T-helper 17 cell (primary cell): ENCODE measurements at places on chromosomes 4 and X.

GRCh38 chrX:150967786-150968185 lies 15.3 kb upstream of the HMGB3 start:
- no peak for DNase-seq

DNA sequence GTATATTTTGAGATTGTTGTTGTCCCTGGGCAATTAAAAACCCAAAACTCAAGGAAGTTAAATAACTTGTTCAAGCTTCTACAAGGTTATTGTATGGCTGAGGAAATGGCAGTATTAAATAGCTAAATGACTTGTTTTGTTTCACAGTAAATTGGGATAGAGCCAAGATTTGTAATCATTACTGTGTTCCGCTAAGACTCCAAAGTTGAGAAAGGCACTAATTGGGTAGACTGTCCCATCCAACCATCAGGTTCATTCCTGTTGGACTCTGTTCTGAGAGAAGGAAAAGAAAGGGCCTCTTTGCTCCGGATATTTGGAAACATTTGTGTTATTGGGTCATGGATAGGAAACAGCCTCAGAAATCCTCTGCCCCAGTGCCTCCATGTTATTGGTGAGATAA lies 82.2 kb downstream of the DCLK2 start:
- no peak for DNase-seq

DNA sequence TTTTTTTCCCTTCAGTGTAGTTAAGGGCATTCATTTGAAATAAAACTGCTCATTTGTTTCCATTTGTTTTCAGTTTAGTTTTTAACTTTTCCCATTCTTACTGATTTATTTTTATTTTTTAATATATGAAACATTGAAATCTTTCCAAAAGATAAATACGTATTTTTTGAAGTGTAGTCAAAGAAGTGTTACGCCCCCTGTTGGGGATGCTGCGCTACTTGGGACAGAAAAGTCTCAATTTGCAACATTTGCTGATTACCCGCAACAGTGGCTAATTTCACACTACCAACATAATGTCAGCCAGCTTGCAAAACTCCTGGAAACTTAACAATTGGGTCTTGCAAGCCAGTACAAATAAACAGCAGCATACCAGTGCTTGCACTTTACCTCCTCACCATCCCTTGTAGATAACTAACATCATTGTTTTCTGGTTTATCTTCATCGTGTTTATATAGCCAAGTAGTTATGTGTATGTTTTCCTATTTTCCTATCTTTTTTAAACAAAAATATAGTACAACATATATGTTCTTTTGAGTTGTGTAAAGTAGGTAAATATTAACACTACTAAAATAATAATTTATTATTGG lies 158.6 kb downstream of the STPG2 start:
- DNase-seq = no peak

DNA sequence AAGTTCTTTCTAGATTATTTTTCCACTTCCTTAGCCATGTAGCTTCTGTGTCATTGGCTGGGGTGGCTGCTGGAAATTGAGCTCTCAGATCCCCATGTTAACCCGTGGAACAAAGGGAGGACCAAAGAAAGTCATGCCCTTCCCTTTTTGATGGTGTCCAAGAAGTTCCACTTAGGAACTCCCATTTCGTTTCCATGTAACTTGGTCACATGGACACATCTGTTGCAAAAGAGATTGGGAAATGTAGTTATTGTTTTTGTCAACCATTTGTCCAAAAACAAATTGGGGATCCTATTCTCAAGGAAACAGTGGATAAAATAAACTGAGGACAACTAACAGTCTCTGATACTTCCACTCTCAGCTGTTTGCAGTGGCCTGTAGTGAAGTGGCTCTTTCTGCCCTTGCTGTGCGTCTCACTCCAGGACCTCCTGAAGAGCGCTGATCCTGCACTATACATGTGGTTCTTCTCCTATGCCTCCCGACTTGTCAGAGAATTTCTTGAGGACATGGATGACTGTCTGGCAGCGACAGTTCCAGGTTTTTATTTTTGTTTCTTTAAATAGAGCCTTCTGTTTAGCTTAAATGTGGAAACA lies 125.3 kb upstream of the LNX1 start:
- no peak for DNase-seq

GRCh38 chrX:10654960-10655359 lies 34.6 kb upstream of the MID1 start:
- no peak for DNase-seq

DNA sequence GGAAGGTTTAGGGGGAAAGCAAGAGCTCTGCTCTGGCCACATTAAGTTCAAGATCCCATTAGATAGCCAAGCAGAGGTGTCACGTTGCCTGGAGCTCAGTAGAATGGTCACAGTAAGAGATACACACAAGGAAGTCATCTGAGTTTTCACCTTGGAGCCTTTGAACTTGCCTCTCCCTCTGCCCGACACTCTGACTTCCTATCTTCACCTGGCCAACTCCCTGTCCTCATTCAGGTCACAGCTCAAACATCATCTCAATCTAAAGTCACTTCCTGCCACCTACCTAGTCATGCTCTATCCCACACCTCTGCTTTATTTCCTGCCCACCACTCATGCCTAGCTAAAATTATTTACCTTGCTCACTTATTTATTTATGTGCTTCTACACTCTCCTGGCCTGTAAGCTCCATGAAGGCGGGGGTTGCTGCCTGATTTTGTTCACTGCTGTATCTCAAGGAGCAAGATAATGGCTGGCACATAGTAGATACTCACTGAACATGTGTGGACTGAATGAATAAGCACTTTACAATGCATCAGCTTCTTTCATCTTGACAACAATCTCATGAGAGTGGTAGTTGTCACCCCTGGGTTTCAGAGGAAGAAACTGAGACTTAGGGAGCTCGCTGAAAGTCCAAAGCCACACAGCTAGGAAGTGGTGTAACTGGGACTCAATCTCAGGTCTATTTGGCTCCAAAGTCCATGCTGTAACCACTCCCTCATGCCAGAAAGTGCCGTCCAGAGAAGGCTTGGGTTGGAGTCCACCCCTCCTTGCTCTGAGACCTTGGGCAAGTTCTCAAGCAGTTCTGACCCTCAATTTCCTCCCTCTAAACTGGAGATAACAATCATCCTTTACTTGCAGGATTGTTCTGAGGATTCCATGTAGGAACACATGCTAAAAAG lies 40.3 kb downstream of the EFNB1 start:
- no peak for DNase-seq

DNA sequence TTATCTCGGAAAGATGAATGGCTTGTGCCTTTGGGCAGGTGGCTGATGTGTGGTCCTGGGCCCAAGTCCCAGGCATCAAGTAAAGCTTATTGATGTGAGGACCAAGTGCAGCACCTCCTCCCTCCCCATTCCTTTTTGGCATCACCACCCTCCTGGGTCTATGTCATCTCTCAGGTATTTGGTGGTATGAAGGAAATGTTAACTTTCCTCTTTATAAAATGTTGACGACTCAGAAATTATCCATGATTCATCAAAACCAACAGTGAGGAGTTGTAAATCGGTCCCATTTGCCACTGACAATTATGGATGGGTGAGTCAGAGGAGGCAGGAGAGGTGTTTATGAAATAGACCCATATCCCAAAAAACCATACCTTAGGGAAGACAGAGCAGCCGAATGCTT lies 229.4 kb upstream of the GATB start:
- DNase-seq = no peak

DNA sequence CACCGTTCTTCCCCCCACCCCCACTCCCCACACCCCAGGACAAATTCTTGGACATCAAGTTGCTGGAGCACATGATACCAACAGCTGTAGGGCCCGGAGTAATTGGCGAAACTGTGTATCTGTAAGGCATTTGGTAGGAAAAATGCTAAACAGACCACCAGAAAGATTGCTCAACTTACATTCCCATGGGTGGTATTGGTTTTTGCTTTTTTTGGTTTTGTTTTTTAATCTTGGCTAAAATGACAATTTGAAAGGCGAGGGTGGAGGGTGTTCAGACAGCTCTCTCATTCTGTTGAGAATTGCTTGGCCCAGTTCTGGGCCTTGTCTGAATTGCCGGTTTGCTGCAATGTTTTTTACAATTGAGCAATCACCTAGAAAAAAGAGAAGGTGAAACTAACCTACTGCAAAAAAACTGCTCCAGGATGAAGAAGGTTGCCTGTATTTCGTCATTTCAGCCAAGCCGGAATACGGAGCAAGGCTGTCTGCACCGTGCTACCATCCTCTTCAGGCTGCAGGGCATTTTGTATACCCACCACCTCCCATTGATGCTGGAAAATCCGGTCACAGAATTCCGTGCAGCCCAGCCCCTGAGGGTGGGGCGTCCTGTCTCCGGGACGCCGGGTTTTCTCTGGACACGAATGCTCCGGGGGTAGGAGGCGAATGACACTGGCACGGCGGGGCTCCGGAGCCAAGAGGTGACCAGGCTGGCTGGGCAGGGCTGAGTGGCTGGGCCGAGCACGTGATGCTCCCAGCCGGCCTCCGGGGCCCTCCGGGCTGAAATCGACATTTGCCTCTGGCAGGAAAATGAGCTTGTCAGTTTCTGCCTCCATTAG lies at the start of gene CLCN4:
Gene CLCN4, plus strand, starts transcription at position 777 of the 833 bp plus-strand sequence. CDS start 28,058 bp downstream, outside the sequence.
- DNase-seq = no peak

- DNase-seq = no peak
Measured at GRCh38 chr4:52173470-52174045, 122.5 kb downstream of the SPATA18 start.

DNA sequence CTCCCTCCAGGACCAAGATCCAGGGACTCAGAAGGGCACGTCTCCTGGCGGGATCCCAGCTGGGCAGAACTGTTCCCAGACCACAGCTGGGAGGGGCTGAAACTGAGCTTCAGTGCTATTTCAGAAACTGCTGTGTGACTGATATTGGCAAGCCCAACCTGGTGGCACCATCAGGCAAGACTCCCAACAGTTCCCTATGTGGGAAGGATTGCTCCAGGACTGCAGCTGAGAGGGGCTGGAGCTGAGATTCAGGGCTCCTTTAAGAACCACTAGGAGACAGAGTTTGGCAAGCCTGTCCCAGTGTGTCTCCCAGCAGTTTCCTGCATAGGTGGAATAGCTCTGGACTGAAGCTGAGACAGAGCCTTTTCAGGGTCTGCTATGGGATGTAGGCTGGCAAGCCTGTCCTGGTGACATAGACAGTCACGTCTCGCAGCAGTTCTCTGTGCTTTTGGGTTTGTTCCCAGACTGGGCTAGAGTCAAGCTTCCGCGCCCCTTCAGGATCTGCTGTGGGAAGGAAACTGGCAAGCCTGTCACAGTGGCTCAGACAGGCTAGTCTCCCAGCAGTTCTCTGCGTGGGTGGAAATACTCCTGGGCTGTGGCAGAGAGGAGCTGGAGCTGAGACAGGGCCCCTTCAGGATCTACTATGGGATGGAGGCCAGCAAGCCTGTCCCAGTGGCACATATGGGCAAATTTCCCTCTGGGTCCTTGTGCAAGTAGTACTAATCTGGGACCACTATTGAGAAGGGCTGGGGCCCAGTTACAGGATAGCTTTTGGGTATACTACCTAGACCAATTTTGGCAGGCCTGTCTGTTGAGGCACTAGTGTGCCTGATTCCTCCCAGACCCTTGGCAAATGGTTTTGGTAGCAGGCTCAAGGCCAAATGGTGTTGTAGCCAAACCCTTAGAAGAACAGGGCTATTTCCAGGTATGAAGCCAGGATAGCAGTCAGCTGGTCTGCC lies 20.2 kb upstream of the MED14 start:
- no peak for DNase-seq

GRCh38 chrX:119617517-119618164 lies 11.4 kb upstream of the NKRF start:
- no peak for DNase-seq

- no peak for DNase-seq
Measured at GRCh38 chr4:40575846-40576245, 53.8 kb downstream of the RBM47 start.

- no peak for DNase-seq
Measured at GRCh38 chr4:149223659-149224058, 592.0 kb downstream of the IQCM start.

DNA sequence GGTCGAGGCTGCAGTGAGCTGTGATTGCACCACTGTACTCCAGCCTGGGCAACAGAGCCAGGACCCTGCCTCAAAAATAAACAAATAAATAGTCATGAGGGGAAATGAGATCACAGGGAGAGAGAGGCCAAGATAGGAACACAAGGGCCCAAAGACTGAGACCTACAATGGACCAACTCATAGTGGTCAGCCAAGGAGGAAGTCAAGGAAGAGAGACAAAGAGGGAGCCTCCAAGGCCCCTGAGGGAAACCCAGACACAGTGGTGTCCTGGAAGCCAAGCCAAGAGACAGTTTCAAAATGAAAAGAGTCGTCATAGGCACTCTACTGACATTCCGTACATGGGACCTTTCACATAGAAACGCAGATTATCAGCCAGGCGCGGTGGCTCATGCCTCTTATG lies 153.3 kb downstream of the BCOR start:
- DNase-seq = no peak

GRCh38 chrX:5015451-5015850 lies 1213.2 kb downstream of the NLGN4X start:
- no peak for DNase-seq

DNA sequence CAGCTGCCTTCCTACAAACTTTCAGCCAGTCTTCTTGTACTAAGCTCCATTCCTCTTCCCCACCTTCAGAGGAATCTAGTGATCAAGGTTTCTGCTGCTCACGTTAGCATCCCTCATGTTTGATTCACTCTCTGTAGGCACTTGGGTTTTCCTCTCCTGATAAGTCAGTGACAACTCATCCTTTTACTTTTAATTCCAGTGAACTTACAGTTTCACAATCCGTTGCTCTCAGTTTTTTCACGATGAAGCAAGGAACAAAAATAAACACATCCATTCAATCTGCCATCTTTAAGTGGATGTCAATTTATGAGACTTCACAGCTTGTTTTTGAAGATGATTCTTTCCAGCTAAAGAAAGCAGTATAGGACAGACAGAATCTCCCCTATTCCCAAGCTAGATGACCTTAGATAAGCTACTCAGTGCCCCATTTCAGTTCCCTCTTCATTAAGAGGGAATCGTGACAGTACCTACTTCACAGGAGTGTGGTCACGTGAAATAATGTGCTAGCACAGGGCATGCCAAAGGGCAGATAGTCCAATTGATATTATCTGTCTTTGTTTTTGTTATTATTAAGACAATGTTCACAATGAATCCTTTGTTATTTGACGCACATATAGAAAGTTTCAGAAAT lies 234.3 kb downstream of the PALLD start:
- DNase-seq = no peak

DNA sequence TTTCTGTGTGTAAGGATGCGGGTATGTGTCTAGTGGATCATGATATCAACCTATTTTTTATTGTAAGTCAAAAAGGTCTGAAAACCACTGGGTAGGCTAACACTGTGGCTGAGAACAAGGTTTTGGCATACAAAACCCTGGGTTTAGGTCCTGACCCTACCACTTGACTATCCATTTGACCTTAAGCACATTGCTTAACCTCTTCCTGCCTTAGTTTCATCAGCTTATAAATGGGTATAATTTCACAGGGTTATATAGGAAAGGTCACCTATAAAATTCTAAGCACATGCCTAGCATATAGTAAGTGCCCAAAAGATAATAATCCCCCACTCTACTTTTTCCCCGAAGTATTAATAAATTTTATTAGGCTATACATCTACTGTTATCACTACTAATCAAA lies 263.0 kb downstream of the UNC5C start:
- DNase-seq = no peak

- DNase-seq = no peak
Measured at GRCh38 chr4:25803720-25804225, 59.0 kb downstream of the SEL1L3 start.
